ENCODE measurements at places on chromosomes 4 and X.

- DNase-seq = peak; percentile 36
Observed at GRCh38 chr4:48909697-48910096, 3.1 kb upstream of the OCIAD2 start.

GRCh38 chr4:169184236-169184635, 86.5 kb downstream of the SH3RF1 start:
- no peak for DNase-seq

- no peak for DNase-seq
Observed at GRCh38 chr4:184972991-184973390, 45.3 kb upstream of the HELT start.

DNA sequence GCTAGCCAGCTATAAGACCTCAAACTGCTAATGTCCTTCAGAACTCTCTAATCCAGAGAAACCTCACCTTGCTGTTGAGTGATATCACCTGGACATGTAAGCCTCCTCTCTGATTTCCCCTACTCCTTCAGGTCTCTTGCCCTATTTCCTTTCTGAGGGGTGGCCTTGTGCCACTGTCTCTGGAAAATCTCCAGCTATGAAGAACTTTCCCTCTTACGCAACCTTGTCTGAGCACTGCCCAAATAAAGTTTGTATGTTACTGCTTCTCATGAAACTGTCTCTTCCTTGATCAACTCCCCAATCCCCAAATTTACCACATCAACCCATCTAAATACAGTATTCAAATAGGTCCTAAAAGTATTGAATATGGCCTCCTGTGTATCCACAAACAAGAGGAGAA, 53.5 kb upstream of the VEGFD start:
- no peak for DNase-seq

- DNase-seq = no peak
Observed at GRCh38 chr4:182560358-182560757, 317.2 kb downstream of the TENM3 start.

GRCh38 chr4:148124512-148124911, 317.7 kb downstream of the NR3C2 start:
- no peak for DNase-seq

DNA sequence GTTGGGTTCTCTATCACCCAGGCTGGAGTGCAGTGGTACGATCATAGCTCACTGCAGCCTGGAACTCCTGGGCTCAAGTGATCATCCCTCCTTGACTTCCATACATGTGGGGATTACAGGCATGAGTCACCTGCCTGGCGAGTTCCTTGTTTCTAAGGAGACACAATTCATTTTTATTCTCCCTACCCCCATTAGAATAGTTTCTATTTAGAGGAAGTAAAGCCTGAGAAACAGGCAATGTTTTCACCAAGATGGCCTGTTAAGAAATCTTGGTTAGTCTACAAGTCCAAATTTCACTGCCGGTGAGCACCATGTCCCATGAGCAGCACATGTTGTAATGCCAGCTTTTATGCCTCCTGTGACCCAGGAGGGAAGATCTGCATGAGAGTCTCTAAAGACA, 5.7 kb downstream of the CYBB start:
- DNase-seq = no peak

DNA sequence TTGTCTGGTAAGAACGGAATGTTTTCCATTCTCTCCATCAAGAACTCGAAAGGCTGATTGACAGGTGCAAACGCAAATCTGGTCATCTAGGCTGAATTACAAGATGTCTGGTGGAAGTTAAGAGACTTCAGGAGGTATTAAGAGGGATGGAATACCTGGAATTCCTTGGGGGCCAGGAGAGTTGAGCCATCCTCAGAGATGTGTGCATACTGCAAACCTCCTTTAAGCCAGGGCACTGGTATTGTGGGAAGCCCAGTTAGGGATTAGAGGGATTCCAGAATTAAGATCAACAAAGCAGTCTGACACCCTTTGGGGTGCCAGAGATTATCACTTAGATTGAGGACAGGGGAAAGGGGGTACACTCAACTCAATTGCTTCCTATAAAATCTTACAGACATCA, 151.4 kb downstream of the VCX3A start:
- DNase-seq = no peak

DNA sequence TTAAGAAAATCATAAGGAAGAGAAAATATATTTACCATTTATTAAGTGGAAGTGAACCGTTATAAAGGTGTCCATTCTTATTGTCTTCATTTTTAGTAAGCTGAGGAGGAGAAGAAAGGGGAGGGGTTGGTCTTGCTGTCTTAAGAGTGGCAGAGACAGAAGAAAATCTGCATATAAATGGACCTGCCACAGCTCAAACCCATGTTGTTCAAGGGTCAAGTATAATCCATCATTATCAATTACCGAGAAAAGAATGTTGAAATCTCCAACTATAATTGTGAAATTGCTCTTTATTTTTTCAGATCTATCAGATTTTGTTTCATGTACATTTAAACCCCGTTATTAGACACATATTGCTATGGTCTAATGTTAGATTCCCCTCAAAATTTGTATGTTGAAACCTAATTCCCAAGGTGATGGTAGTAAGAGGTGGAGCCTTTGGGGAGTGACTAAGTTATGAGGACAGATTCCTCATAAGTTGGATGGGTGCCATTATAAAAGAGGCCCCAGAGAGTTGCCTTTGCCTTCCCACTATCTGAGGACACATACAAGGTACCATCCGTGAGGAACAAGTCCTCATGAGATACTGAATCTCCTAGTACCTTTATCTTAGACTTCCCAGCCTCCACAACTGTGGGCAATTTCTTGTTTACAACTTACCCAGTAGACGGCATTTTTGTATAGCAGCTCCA, 58.5 kb upstream of the SMAD1 start:
- no peak for DNase-seq

GRCh38 chrX:50111742-50112141, 89.1 kb downstream of the AKAP4 start:
- DNase-seq = no peak

DNA sequence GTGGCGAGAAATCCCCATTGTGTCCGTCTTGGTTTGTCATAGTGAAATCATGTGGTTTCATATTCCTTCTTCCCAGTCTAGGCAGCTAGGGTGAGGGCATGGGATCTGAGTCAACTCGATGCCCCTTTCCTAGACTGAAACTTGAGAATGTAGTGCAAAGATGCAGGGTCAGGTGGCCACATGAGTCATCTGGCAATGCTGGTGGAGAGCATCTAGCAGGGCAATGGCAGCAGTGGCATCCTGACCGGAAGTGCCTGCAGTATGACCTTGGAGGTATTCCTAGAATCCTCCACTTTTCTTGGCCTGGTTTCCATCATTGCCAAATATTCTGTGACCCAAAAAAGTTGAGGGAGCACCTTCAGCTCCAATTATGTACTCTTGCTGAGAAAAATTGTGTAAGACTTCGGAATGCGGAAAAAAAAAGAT, 39.1 kb upstream of the TMEM184C start:
- DNase-seq = no peak

GRCh38 chr4:15110120-15110571, 107.9 kb downstream of the CPEB2 start:
- DNase-seq = no peak

DNA sequence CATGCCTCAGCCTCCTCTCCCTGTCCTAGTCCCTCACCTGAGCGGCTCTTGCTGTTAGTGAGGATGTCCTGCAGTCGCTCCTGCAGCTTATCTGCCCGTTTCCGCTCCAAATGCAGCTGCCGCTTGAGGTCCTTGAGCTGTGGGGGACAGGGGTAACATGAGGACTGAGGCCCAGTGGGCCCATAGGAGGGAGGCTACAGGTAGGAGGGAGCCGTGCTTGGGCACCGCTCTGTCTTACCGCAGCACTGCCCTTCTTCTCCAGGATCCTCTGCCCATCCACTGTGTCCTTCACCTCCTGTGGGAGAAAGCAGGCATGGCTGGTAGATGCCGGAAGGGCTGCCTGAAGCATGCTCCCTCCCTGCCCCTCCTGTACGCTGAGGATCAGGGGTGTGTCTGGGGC, 9.5 kb upstream of the KCND1 start:
- DNase-seq = no peak

GRCh38 chr4:102692474-102692873, 68.3 kb downstream of the MANBA start:
- no peak for DNase-seq

DNA sequence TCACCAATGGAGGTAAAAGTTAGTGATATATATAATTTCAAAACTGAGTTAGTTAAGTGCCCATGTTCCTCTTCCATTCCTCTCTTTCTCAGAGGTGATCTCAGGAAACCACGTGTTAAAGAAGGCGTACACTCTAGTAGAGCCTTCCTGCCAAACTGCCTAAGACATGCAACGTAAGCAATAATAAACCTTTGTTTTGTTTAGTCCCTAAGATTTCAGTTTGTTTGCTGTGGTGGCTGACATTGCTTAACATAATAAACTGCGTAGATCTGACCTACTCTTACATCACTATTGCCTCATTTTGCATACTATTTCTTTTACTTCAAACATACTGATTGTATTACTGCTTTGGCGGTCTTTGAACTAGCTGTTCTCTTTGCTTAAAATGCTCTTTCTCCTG, 99.2 kb downstream of the JADE1 start:
- no peak for DNase-seq

- no peak for DNase-seq
Observed at GRCh38 chr4:138972956-138973801, 42.4 kb upstream of the NOCT start.

GRCh38 chrX:129423191-129423590, 100.1 kb downstream of the SMARCA1 start:
- no peak for DNase-seq
